ENCODE measurements at places on chromosomes 12 and 14.

DNA sequence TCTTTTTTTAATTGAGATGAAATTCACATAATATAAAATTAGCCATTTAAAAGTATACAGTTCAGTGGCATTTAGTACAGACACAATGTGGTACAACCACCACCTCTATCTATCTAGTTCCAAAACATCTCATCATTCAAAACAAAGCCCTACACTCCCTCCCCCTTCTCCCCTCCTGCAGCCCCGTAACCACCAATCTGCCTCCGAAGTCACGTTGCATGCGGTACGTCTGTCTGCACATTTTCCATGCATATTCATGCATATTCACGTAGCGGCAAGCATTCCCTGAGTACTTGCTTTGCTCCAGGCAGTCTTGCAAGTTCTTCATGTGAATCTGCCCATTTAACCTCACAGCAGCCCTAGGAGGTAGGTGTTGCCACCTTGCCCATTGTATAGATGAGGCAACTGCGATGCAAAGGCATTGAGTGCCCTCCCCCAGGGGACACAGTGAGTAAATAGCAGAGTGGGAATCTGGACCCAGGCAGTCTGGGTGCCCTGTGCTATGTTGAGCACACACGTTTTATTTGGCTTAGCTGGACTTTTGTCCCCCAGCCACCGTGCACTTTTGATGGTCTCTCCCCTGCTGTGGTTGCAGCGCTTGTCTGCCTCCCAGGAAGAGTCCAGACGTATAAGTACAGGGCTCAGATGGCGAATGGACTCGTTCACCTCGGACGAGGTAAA, 43.4 kb downstream of the RIN3 start:
- peak; percentile 61 for DNase-seq
- peak overlapping the region; percentile 50 for H3K4me3 ChIP-seq
- peak overlapping the region; percentile 100 for H3K27ac ChIP-seq
- peaks cover 68% of the 10 kb centered on the region for H3K36me3 ChIP-seq
- no peaks in the 10 kb centered on the region for H3K27me3 ChIP-seq

GRCh38 chr12:47207340-47207717, 127.6 kb upstream of the AMIGO2 start:
- H3K4me3 ChIP-seq, result peak overlapping the region; percentile 100
- no peaks in the 10 kb centered on the region for H3K27me3 ChIP-seq
- H3K27ac ChIP-seq, result peak overlapping the region; percentile 100

GRCh38 chr12:72250346-72250745, 21.8 kb upstream of the TRHDE start:
- H3K27ac ChIP-seq, result no peak overlapping the region
- no peak overlapping the region for H3K4me3 ChIP-seq
- DNase-seq, result no peak
- H3K4me1 ChIP-seq, result no peaks in the 10 kb centered on the region
- no peaks in the 10 kb centered on the region for H3K27me3 ChIP-seq
- no peaks in the 10 kb centered on the region for H3K36me3 ChIP-seq

GRCh38 chr12:43277651-43278540, 274.1 kb downstream of the ADAMTS20 start:
- no peaks in the 10 kb centered on the region for H3K4me1 ChIP-seq
- no peak overlapping the region for H3K4me3 ChIP-seq
- H3K36me3 ChIP-seq, result no peaks in the 10 kb centered on the region
- no peak for DNase-seq
- H3K27ac ChIP-seq, result no peak overlapping the region

GRCh38 chr14:56300495-56300894, 182.3 kb downstream of the PELI2 start:
- H3K4me1 ChIP-seq, result no peaks in the 10 kb centered on the region
- no peak overlapping the region for H3K27ac ChIP-seq
- no peaks in the 10 kb centered on the region for H3K27me3 ChIP-seq
- DNase-seq, result no peak
- peaks cover 5% of the 10 kb centered on the region for H3K36me3 ChIP-seq

DNA sequence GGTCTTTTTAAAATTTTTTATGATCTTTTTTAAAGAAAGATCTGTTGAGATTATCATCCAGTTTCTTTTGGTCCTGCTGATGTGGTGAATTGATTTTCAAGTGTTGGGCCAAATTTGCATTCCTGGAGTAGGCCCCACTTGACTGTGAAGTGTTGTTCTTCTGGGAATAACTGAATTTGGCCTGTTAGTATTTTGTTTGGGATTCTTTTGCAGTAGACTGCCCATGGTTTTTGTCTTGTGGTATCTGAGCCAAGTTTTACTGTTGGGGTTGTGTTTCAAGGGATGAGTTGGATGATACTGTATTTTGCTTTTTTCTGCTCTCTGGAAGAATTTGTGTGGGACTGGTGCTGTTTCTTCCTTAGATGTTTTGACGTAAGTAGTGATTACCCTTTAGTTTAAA, 4.0 kb upstream of the SYCP3 start:
- no peak overlapping the region for H3K4me3 ChIP-seq
- H3K27me3 ChIP-seq, result no peaks in the 10 kb centered on the region
- DNase-seq, result no peak
- peaks cover 3% of the 10 kb centered on the region for H3K4me1 ChIP-seq
- H3K36me3 ChIP-seq, result peaks cover 11% of the 10 kb centered on the region

DNA sequence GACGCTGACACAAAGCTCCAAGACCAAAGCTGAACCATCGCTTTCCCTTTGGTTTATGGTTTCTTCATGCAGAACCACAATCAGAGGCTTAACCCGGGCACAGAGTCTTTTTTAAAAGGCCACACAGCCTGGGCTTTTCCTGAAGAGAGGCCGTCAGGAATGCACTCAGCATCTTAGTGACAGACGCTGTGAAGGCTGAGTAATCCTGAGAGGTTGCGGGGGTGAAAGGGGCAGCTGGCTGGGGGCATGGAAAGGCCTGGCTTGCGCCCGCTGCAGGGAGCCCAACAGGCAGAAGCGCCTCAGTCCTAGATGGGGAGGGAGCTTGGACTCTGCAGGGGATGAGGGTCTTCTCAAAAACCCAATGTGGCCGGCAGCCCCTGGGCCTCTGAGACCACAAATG, 13.6 kb downstream of the CTDSP2 start:
- peaks cover 75% of the 10 kb centered on the region for H3K4me1 ChIP-seq
- H3K36me3 ChIP-seq, result peaks cover 6% of the 10 kb centered on the region
- no peak overlapping the region for H3K4me3 ChIP-seq
- DNase-seq, result no peak

GRCh38 chr12:130960058-130960457, 6.4 kb downstream of the ADGRD1 start:
- no peaks in the 10 kb centered on the region for H3K36me3 ChIP-seq
- no peak overlapping the region for H3K4me3 ChIP-seq
- peaks cover 5% of the 10 kb centered on the region for H3K27me3 ChIP-seq
- no peak for DNase-seq
- H3K27ac ChIP-seq, result no peak overlapping the region

DNA sequence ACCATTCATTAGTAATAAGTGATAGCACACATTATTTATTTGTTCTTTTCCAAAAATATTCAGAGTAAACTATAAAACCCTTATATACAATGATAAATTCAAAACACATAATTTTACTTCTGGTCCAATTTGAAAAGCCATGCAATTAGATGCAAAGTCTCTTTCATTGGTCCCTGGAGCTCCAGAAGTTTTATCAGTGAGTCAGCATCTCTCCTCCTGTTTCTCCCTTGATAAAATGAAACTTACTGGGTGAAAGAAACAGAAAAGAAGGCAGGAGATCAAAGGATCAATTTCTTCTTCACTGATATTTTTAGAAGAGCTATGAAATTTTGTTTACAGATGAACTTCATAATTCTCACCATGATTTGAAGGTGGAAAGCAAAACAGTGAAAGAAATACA, 47.5 kb downstream of the IFNG start:
- H3K4me1 ChIP-seq, result peaks cover 29% of the 10 kb centered on the region
- H3K27ac ChIP-seq, result no peak overlapping the region
- H3K36me3 ChIP-seq, result no peaks in the 10 kb centered on the region
- H3K4me3 ChIP-seq, result no peak overlapping the region
- H3K27me3 ChIP-seq, result no peaks in the 10 kb centered on the region
- DNase-seq, result no peak

DNA sequence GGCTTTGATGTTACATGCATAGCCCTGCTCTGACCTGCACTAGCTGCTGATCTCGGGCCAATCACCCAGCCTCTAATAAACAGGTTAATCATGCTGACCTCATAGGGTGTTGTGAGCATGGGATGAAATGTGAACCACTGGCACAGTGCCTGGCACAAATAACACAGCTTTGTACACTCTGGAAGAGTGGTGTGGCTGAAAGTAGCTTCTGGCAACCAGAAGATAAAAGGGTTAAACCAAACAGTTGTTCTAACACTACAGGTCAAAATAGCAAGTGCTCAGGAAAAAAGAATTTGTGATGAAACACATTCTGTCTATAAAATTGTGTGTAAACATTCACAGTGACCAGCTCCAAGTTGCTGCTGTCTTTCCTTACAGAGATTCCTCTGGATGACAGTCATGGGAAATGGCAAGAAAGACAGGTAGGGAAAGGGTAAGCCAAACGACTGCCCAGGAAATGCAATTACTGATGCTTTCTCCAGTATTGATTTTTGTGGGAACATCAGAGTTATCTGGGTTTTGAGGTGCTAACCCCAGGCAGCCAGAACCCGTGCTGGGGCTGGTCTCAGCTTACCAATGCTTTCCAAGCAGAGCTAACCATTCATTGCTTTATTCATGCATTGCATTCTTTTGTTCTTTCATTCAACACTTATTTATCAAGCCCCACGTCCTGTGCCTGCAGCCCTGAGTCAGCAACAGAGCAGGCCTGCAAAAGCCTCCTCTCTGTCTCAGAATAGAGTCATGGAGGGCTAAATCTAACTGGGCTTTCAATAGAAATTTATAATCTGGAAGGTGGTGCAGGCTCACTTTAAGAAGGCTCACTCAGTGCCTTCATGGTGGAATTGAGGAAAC, 38.1 kb upstream of the CAPRIN2 start:
- no peak overlapping the region for H3K27ac ChIP-seq
- peaks cover 2% of the 10 kb centered on the region for H3K36me3 ChIP-seq
- H3K4me3 ChIP-seq, result no peak overlapping the region
- no peak for DNase-seq
- peaks cover 35% of the 10 kb centered on the region for H3K27me3 ChIP-seq

GRCh38 chr14:54535126-54535525, 25.4 kb downstream of the CGRRF1 start:
- H3K27me3 ChIP-seq, result no peaks in the 10 kb centered on the region
- H3K27ac ChIP-seq, result no peak overlapping the region
- DNase-seq, result no peak
- H3K36me3 ChIP-seq, result peaks cover 2% of the 10 kb centered on the region
- peaks cover 4% of the 10 kb centered on the region for H3K4me1 ChIP-seq

DNA sequence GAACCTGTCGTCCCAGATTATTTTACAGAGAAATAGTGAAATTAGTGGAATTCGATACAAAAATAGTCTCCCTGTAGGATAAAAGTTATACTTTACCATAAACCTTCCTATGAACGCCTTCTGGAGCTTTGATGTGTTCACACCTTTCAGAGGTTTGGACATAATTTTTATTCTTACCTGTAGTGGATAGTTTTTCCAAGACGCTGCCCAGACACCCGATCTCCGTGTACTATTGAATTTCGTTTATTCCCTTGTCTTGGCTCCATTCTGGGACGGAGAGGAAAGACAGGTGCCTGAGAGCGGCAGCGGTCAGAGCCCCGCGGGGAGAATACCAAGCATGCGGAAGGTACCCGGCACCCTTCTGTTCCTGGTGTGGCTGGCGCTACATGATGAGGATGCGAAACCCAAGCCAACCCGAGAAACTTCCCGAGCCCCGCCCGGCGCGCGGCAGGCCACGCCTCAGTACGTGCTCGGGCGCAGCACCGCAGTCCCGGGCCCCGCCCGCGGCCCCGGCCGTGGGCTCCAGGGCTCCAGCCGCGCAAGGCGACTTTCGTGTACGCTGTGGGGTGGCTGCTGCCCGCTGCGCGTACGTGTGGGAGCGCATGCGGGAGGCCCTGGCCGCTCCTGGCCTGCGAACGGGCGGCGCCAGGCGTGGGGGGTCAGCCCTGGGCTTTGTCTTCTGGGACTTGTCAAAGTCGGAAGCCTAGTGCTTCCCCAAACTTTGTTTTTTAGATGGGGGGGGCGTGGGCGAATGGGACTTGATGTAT, 11.3 kb upstream of the SNAPC1 start:
- H3K4me3 ChIP-seq, result peak overlapping the region; percentile 91
- H3K36me3 ChIP-seq, result peaks cover 41% of the 10 kb centered on the region
- DNase-seq, result peak; percentile 88
- H3K4me1 ChIP-seq, result peaks cover 26% of the 10 kb centered on the region

- H3K27me3 ChIP-seq, result peaks cover 22% of the 10 kb centered on the region
- no peaks in the 10 kb centered on the region for H3K36me3 ChIP-seq
- H3K4me1 ChIP-seq, result peaks cover 6% of the 10 kb centered on the region
- no peak for DNase-seq
- no peak overlapping the region for H3K27ac ChIP-seq
These were observed 133.6 kb downstream of the FGD4 start for GRCh38 chr12:32532951-32533350.

DNA sequence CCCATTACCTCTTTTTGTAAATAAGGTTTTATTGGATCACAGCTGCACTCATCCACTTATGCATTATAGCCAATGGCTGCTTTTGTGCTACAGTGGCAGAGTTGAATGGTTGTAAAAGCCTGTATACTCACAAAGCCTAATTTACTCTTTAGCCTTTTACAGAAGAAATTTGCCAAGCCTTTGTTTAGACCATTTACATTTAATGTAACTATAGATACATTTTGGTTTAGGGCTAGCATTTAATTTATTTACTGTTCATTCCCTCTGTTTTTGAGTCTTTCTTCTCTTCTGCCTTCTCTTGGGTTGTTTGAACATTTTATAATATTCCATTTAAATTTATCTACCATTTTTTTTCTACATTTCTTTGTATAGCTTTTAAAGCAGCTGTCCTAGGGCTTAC, 217.1 kb upstream of the AMIGO2 start:
- H3K36me3 ChIP-seq, result peaks cover 45% of the 10 kb centered on the region
- H3K4me1 ChIP-seq, result peaks cover 52% of the 10 kb centered on the region
- no peak for DNase-seq
- no peaks in the 10 kb centered on the region for H3K27me3 ChIP-seq

GRCh38 chr12:96623656-96624217, 134.4 kb downstream of the CFAP54 start:
- H3K36me3 ChIP-seq, result no peaks in the 10 kb centered on the region
- H3K27ac ChIP-seq, result no peak overlapping the region
- H3K27me3 ChIP-seq, result no peaks in the 10 kb centered on the region
- DNase-seq, result no peak

- no peak for DNase-seq
- H3K4me3 ChIP-seq, result no peak overlapping the region
- no peak overlapping the region for H3K27ac ChIP-seq
- H3K36me3 ChIP-seq, result peaks cover 7% of the 10 kb centered on the region
These were observed 26.7 kb downstream of the DNM1L start for GRCh38 chr12:32705783-32706182.
